ENCODE measurements at places on chromosomes 2 and 18. TPM values are rescaled to one million over a fixed set of nuclear protein-coding genes. Genes with fewer than 3 reads are reported as not detected.

The PAPOLG gene
- 11.8 TPM for total RNA-seq

The TWIST2 gene
- total RNA-seq = 25.6 TPM

The DLX2 gene
- total RNA-seq = 2.6 TPM

The APOB gene
- not detected for total RNA-seq

The CLEC4F gene
- not detected for total RNA-seq

The CDKL4 gene
- total RNA-seq = not detected

The SKA1 gene
- total RNA-seq = 30.4 TPM

The SERPINB2 gene
- 0.39 TPM for total RNA-seq

The SCYGR4 gene
- total RNA-seq = not detected

The PLEK gene
- not detected for total RNA-seq

The AFTPH gene
- 16.8 TPM for total RNA-seq

The LIMS2 gene
- 0.41 TPM for total RNA-seq

The FAM161A gene
- 1.3 TPM for total RNA-seq

The CHRND gene
- not detected for total RNA-seq

The ACTG2 gene
- not detected for total RNA-seq

The CELF4 gene
- total RNA-seq = not detected

The CPO gene
- total RNA-seq = 0.39 TPM

The LHCGR gene
- total RNA-seq = not detected

The GRHL1 gene
- total RNA-seq = 0.25 TPM
